ENCODE measurements at places on chromosomes 11 and 22.
A peak's percentile ranks its signal among the peaks of the same experiment; 100 is the strongest.

DNA sequence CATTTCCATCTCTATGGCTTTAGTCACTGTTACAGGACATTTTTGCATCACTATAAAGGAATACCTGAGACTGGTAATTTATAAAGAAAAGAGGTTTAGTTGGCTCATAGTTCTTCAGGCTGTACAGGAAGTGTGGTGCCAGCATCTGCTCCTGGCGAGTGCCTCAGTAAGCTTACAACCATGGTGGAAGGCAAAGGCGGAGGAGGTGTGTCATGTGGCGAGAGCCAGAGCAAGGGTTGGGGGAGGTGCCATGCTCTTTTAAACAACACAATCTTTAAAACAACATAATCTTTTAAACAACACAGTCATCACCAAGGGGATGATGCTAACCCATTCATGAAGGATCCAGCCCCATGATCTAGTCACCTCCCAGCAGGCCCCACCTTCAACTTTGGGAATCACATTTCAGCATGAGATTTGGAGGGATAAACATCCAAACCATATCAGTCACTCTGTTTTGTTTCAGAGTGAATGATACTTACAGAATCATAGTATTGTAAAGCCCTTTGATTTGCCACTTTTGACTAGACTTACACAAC lies 103.3 kb downstream of the PDE3B start:
- no peak for DNase-seq

DNA sequence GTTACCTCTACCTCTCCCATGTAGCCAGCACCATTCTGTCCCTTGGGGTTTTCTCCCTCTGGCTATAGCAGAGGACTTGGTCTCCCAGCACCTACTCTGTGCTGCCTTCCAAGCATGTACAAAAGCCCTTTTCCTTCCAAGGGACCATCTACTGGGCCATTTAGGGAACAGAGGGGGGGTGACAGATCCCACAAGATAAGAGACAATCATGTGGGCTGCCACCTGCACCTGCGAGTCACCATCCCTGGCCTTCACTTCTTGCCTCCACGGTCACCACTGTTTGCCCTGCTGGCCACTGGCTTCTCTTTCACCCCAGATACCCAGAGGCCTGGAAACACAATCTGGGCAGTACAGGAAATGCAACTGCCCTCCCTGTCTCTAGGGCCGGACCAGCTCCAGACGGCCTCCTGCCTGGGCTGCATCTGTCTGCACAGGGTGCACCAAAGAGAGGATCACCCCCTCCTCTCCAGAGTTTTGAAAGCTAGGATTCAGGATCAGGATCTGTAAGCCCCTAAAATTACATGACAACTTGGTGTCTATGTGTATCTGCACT lies 160.8 kb upstream of the NECTIN1 start:
- DNase-seq = no peak

GRCh38 chr11:100691896-100692653 lies 5.0 kb downstream of the ARHGAP42 start:
- DNase-seq = no peak

DNA sequence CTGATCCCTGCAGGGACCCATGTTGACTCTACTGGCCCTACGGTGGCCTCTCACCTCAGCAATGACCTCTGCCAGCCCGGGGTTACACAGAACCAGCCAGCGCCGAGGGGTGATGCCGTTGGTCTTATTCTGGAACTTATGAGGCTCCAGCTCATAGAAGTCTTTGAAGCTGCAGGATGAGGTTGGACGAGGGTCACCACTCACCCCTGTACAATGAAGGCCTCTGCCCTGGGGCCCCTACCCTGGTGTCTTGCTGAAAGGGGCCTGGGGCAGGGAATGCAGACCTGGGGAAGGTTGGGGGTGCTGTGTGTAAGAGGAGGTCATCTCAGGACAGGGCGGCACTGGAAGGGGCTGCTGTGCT lies 6.8 kb downstream of the PYGM start:
- DNase-seq = no peak

DNA sequence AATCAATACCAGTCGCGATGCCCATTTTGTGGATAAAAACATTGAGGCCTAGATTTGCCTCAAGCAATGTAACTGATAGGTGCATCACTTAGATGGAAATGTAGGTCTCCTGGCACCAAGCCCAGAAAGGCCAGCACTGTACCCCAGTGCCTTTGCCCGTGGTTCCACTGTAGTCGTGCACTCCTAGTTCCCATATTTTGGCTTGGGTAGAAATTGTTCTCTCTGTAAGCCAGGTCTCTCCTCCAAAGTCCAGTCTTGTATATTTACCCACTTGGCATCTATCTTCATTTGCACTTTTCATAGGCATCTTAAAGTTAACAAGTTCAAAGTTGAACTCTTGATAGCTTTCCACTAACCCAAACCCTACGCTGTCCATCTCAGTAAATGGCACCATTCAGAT lies 41.6 kb upstream of the DMC1 start:
- no peak for DNase-seq

- DNase-seq = no peak
Observed at GRCh38 chr11:66335531-66336233, 552 bp downstream of the RIN1 start.

DNA sequence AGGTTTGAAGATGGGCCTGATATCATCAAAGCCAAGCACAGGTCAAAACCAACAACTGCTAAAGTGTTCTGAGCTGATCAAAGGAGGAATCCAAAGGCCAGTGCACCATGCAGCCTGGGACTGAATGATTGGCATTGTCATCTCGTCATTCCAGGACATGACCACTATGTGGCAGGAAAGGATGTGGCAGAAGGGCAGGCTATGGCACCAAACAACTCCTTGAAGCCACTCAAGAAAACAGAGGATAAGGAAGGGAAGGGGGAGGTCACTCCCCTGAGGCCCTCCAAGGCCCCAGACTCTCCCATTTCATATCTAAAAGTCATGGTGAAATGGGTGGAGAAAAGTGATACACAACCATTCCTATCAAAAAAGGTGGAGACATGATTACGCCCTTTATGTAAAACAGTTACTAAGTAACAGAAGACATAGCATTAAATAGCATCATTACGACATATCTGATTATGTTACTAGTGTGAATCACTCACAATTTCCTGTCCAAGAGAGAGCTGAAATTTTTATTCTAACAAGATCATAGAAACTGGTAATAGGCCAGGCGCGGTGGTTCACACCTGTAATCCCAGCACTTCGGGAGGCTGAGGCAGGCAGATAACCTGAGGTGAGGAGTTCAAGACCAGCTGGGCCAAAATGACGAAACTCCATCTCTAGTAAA lies 49.3 kb downstream of the AHNAK start:
- DNase-seq = peak; percentile 46

- DNase-seq = no peak
Observed at GRCh38 chr11:105975128-105975527, 46.9 kb downstream of the MSANTD4 start.

- no peak for DNase-seq
Observed at GRCh38 chr22:48141301-48141700, 1378.9 kb downstream of the TBC1D22A start.

DNA sequence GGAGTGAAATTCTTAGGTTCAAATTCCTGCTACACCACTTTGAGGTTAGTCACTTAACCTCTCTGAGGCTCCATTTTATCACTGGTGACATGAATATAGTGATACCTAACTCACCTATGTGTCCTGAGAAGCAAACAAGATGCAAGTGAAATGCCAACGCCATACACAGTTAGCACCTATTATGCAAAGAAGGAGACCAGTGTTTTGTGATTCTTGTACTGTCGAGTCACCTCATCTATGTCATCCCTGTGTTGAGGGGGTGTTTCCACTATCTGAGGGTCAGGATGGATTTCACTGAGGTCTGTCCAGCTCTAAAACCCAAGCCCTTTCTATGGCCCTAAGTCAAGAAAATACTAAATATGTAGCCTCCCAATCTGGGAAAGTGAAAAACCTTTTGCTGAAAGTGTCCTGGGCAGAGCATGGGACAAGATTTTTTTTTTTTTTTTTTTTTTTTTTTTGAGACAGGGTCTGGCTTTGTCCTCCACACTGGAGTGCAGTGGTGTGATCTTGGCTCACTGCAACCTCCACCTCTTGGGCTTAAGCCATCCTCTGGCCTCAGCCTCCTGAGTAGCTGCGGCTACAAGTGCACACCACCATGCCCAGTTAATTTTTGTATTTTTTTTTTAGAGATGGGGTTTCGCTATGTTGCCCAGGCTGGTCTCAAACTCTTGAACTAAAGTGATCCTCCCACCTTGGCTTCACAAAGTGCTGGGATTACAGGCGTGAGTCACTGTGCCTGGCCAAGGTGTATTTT lies 5.0 kb upstream of the MCM5 start:
- DNase-seq = no peak

DNA sequence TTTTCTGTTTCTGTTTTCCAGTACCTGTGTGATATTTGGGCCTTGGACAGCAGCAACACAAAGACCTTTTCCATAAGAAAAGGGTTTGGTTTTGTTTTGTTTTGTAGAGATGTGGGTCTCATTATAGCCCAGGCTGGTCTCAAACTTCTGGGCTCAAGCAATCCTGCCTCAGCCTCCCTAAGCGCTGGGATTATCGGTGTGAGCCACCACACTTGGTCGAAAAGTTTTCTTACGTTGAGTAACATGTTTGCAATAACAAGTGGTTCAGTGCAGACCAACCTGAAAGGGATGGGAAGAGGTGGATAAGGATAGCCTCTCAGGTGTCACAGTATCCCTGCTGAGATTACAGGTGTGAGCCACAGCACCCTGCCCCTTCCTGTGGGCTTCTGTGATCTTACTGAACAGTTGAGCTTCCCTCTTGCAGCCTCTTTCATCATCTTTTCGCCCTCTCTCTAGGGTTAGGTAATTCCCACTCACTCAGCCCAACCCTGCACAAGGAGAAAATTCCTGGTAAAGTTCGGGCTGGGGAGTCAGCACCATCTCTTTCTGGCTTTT lies 3.5 kb upstream of the MRPL48 start:
- DNase-seq = no peak

GRCh38 chr22:21726650-21727049 lies 8.9 kb downstream of the YPEL1 start:
- DNase-seq = peak; percentile 75

DNA sequence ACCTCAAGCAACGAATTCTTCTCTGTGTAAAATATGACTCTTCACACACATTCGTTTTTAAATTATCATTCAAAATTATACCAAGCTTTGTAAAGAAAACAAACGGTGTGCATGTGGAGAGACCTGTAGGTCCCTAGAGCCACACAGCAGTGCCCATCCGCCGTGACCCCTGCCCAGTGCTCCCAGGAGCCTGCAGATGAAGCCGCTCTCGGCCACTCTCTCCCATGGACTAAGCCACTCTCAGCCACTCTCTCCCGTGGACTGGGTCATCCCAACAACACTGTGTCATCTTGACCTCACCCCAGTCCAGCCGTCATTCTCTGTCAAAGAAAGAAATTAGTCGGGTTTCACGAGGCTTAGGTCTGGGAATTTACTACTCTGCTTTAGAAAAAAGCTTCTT lies 391.6 kb downstream of the BRD1 start:
- DNase-seq = no peak

GRCh38 chr22:33873186-33873585 lies 47.1 kb downstream of the LARGE1 start:
- DNase-seq = no peak

- no peak for DNase-seq
Observed at GRCh38 chr22:30305519-30305905, 16.2 kb upstream of the CASTOR1 start.

DNA sequence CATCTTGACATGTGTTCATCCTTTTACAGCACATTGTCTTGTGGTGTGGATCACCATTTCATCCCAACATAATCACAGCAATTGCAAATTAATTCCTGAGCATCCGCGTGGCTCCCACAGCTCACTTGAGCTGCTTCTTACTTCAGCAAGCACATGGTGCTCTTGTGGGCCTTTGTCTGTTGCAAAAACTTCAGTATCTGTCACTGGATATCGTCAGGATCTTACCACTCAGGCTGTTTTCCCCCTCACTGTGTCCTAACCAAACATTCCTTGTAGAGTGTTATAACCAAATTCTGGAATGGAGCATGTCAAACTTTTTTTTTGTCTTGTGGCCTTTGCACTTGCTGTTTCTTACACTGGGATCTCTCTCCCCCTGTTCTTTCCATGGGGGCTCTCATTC lies 683.1 kb upstream of the ARHGAP42 start:
- no peak for DNase-seq

- DNase-seq = no peak
Observed at GRCh38 chr22:48333323-48333763, 1494.3 kb downstream of the BRD1 start.

- no peak for DNase-seq
Observed at GRCh38 chr22:29308791-29309262, 2.4 kb downstream of the GAS2L1 start.

- DNase-seq = no peak
Observed at GRCh38 chr11:117717485-117718314, 79.3 kb downstream of the DSCAML1 start.

GRCh38 chr11:35343033-35343598 lies 76.2 kb downstream of the SLC1A2 start:
- DNase-seq = no peak
